ENCODE measurements at places on chromosomes 6 and 20.

GRCh38 chr20:46230801-46231282 lies 77.5 kb downstream of the CDH22 start:
- peak; percentile 72 for DNase-seq

- DNase-seq, result peak; percentile 24
Measured at GRCh38 chr20:50930139-50930975, 880 bp downstream of the ADNP start.

- no peak for DNase-seq
Measured at GRCh38 chr6:115729036-115729435, 331.7 kb downstream of the FRK start.

DNA sequence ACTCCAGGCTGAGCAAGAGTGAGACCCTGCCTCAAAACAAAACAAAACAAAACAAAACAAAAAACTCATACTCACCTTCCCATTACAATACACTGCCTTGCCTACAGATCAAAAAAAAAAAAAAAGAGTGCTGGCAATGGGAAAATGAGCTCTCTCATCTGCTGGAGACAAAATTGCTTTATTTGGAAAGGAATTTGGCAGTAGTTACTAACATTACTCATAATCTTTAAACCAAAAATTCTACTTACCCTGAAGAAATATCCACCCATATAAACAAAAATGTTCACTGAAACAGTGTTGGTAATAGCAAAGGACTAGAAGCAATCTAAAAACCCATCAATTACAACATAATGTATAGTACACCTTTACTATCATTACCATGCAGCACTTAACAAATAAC lies 120.4 kb downstream of the RNGTT start:
- DNase-seq, result no peak

- no peak for DNase-seq
Measured at GRCh38 chr6:26311385-26312095, 53.5 kb upstream of the BTN3A2 start.

GRCh38 chr6:89204096-89204495 lies 13.1 kb downstream of the GABRR1 start:
- DNase-seq, result no peak

DNA sequence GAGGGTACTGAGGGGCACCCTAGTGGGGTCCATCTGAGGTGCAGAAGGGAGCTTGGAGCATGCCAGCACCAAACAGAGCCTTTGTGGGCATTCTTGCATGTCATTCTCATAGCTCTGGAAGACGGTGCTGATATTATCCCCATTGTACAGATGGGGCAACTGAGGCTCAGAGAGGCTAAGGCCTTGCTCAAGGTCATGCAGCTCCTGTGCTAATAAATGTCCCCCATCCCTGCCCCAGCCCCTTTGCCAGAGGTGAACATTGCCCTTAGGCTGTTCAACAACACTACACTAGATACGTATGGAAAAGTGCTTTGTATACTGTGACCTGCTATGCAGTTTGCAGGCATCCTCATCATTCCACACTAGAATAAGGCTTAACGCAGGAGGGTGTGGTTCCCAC lies 5.5 kb upstream of the EPB41L1 start:
- no peak for DNase-seq

DNA sequence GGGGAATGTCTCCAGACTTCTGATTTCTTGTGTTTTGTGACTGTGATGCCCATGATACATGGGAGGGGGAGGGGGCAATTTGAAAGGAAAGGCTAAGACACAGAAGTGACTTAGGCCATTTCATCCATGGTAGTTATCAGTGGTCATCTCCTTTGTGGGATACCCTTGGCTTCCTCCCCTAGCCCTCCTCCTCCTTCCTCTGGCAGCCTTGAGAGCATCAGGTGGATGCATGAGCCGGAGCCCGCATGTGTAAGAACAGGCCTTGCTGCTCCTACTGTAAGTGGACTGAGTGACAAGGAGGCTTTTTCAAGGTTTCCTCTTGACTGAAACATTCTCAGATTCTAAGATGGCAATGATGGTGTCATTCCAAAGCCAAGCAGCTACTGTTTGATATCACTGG lies 874 bp downstream of the CD83 start:
- no peak for DNase-seq

DNA sequence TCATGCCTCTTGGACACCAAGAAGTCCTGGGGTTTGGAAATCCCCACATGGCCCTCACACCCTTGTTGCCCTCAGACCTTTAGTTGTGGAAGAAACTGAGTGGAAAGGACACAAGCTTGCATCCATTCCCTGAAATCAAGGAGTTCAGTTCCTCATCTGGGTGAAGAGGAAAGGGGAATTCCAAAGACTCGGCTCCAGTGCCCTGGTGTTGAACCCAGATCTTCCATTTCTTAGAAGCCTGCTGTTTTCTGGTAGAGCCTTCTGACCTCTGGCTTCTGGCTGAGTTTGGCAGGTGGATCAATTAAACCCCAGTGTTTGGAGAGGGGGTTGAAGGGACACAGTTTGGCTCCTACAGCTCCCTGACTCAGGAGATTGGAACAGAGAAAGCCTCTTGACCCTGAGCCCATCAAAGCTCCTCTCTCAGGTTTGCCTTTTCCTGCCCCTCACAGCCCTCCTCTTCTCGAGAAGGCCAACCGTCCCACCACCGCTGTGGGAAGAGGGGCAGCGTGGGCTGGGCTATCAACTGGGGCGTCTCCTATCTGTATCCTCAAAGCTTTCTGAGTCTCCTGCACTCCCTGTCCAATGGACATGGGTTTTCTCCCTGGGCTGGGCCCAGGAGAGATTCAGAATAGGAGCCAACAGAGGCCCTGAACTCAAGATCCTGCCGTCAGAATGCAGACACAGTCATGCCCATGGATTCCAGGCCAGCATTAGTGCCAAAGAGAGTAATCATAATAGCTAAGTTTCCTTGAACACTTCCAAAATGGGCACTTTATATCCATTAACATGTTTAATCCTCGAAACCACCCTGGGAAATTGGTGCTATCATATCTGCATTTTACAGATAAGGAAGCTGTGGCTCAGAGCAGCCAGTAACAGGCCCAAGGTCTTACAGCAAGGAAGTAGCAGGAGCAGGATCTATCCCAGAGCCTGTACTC lies 146.2 kb downstream of the VEGFA start:
- DNase-seq, result no peak

DNA sequence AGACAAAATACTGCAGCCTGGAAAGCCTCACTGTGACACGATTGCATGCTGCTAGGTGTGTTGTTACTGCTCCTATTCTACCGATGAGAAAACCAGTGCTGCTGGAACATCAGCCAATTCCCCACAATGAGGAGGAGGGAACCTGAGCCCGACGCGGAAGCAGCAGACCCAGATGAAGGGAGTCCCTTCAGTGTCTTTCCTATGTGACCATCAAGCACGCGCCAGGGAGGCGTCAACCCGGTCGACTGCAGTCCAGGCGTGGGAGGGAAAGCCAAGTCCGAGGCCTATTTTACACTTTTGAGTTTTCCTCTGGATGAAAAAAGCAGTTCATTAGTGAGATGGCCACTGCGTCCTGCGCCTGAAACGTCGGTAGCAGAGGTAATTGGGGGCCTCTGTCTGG lies 63.3 kb downstream of the STK35 start:
- no peak for DNase-seq

GRCh38 chr20:896501-897025 lies 19.6 kb downstream of the ANGPT4 start:
- DNase-seq, result no peak

- DNase-seq, result no peak
Measured at GRCh38 chr6:24932832-24933231, 2.9 kb downstream of the RIPOR2 start.

GRCh38 chr6:17388365-17388764 lies 5.0 kb upstream of the CAP2 start:
- no peak for DNase-seq

GRCh38 chr6:37272834-37273566 lies 15.1 kb upstream of the TMEM217 start:
- DNase-seq, result no peak

DNA sequence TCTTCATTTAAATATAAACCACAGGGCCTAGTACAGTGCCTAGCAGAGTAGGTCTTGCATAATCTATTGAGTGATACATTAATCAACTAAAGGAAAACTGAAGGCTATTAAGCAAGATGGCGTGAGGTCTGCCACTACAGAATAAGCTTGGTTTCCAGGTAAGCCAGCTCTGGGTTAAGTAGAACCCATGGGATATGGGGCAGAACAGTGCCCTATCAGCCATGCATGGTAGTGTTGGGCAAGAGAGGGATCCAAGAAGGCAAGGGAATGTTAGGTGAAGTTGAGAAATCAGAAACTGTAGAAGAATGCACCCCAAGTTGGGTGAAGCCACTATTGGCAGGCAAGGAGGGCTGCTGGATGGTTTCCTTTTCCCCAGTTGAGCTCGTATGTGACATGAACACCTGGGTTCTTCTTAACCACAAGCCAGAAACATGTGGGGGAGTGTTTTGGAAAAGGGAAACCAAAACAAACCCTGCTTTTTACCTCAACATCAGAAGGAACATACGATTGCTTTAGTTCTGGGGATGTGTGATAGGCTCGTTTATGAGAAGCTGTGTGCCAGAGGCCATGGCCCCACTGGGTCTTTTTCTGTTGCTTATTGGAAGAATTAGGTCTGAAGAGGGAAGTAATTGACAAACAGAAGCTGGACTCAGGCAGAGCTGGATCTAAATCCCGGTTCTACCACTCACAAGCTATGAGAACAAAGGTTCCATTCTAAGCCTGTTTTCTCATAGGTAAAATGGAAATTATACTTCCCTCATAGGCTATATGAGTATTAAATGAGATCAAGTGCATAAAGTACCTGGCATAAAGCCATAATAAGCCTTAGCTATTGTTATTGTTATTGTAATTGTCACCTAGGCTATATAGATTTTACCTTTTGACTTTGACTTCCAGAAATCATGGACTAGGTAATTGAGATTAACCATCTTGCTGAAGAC lies 33.5 kb downstream of the NEDD9 start:
- no peak for DNase-seq

DNA sequence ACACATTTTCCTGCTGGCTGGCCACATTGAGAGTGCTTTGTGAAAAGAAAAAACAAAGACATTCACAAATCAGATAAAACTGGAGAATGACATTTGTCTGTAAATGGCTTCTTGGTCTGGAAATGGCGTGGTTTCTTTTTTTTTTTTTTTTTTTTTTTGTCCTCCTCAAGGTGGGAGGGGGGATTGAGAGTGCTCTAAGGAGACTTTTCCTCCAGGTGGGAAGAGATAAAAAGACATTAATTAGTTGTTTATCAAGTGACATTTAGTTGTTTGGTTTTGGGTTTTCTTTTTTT lies 40.4 kb downstream of the GNAS start:
- DNase-seq, result no peak

- no peak for DNase-seq
Measured at GRCh38 chr6:74579794-74580193, 626.1 kb downstream of the COL12A1 start.
